ENCODE measurements at places on chromosomes 2 and 18.

DNA sequence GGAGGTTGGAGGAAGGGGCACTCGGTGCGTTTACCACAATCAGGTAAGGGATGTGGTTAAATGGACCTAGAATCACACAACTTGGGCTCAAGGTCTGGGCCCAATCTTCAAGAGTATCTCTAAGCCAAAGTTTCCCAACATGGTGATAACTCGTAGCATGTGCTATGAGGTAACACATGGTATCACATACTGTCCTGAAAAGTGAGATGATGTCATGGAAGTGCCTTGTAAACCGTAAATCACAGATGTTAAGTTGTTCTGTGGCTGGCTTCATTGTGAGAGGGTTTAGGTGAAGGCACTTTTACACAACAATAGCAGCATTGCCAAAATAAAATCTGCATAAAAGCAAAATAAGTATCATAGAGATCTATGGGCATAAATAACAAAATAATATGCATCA, 551.8 kb downstream of the PLCL1 start:
- no peak for DNase-seq

- no peak for DNase-seq
Measured at GRCh38 chr2:144920755-144921530, 401.0 kb upstream of the ZEB2 start.

DNA sequence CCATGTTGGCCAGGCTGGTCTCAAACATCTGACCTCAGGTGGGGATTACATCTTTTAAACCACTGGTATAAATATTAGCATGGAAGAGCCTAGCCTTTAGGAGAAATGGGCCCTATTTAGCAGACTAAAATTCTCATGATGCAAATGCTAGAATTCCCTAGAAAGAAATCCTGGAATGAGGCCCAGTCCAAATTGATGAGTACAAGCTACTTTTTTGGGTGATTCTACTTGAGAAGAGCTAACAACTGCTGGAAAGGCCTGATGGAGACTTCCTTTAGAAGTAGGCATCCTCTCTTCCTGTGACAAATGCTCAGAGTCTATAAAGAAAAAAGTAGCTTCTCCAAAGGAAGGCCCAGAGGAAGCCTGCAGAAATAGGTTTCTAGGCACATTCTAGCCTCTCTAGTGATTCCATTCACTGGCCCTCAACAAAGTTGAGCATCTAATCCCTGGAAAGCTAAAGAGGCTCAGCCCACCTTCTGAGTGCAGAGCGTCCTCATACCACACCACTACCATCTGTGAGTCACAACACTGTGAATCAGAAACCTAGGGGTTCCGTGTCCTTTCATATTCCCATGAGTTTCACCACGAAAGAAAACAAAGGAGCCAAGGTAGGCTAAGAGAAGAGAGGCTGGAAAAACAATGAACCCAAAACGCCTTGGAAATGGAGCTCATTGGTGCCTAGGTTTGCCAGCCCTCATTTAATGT, 183.1 kb downstream of the C1D start:
- no peak for DNase-seq

DNA sequence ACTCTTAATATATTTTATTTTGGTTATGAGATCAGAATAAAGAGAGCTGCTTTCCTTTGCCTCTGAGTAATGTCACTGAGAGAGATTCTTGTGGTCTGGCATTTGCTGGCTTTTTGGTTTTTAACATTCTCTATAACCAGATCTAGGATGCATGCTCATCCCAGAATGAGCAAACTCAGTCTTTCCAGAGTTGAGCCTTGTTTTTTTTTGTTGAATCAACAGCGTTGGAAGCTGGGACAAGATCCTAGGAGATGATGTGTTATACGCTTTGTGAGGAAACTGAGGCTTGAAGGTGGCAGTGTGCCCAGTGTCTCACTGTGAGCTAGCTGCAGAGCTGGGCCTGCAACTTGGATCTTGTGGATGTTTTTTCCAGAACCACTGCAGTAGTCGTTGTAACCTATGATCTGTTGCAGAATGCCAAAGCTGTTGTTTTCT, 19.5 kb downstream of the MYO1B start:
- DNase-seq, result no peak

- DNase-seq, result no peak
Measured at GRCh38 chr2:69238449-69239031, 148.5 kb downstream of the GFPT1 start.

- DNase-seq, result no peak
Measured at GRCh38 chr2:120316528-120317179, 29.3 kb upstream of the INHBB start.

- DNase-seq, result no peak
Measured at GRCh38 chr2:9220201-9220600, 13.6 kb downstream of the ASAP2 start.

DNA sequence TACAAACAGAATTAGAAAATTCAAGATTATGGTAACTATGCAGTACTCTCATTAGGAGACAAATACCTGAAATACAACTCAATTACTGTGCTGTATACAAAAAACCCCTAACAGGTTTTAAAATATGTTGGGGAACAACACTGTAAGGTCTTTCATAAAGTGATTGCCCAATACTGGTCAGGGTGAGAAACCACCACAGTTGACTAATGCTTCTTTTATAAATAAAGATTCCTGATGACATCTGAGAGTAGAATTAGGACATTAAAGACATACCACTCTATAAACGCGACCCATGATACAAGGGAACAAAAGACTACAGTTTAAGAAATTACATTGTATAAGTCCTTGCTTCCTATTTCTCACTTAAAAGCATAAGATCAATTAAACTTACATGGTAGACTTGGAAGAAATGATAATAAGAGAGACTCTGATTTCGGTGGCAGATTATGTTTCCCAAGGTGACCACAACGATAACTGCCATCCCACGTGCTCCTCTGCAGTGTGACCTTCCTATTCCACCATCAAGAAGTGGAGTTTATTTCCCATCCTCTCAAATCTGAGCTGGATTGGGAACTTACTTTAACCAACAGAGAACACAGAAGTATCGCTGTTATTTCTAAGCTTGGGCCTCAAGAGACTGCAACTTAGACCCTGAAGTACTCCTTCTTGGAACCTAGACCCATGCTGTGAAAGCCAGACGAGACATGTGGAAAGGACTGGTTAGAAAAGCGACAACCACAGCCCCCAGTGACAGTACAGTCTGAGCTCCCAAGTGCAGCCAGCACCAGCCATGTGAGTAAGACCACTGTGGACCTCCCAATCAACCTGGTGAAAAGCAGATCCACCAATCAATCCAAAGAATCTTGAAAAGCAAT, 52.3 kb downstream of the ZNF521 start:
- no peak for DNase-seq

DNA sequence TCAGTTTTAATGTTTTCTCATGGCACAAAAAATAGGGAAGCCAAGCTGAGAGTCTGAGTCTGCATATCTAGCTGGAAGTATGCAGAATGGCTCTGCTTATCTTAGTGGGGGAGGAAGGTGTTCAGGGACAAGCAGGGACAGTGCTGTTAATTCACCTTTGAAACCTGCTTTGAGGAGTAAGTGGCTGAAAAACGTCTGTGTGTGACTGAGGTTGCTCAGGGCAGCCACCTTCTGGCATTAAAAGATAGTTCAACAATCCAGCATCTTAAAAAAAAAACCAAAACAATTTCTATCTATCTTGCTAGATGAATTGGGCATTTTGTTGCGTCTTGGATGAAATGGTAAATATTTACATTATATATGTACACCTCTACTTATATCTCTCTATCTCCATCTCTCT, 2.0 kb upstream of the TRPM8 start:
- DNase-seq, result no peak

GRCh38 chr18:49030692-49031443, 80.1 kb upstream of the SMAD7 start:
- no peak for DNase-seq

DNA sequence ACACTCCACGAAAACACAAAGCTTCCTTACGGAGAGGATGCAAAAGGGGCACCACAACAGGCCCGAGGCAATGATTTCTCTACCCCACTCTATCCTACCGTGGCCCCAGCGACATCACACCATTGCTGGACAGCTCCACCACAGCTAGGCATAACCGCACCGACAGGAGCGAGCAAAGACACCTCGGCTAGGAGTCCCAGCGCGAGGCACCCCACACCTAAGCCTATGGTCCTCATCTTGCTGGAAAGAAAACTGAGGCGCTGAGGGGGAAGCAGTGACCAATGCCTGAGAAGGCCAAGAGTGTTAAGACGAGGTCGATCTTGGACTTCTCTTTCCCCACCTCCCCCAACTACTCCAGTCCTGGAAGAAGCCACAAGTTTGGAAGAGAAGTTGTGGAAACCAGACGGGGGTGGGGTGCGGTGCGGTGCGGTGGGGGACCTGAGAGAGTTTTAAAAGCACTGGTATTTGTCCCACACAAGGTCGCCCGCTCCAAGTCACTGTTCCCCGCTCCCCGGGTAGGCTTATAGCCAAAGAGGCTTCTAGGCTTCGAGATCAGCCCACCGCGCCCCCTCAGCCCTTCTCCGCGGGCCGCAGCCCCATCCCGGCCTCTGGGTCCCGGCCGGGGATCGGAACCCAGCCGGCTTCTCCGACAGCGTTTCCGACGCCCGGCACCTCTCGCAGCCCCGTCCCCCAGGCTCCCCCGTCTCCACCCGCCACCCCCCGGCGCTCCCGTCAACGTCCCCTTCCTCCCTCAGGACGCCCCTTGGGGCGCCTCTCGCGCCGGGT, 766 bp downstream of the PDE6D start:
- DNase-seq, result no peak

- no peak for DNase-seq
Measured at GRCh38 chr2:48170281-48170680, 264.0 kb upstream of the FBXO11 start.

GRCh38 chr2:71682341-71682740, 229.0 kb downstream of the DYSF start:
- no peak for DNase-seq
